Smooth muscle cell of the brain vasculature (primary cell): ENCODE measurements at places on chromosomes 11 and 22.

DNA sequence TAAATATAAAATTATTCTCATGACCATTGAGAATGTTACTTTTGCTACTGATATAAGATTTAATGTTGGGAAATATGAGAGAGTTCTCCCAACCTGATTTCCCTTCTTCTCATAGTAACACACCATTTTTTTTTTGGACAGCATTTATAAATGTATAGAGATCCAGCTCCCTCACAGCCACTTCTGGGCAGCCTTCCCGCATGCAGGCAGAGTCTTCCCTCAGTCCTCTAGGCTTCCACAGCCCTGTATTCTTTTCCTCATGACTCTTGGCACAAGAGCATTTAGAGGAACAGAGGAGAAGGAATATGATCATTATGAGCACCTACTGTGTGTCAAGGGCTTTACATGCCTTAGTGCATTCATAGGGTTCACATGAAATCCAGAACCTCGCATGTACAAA is 9.0 kb downstream of the DTX4 start:
- DNase-seq, result no peak

GRCh38 chr11:72233773-72234513 is 9.4 kb downstream of the INPPL1 start:
- DNase-seq, result no peak

DNA sequence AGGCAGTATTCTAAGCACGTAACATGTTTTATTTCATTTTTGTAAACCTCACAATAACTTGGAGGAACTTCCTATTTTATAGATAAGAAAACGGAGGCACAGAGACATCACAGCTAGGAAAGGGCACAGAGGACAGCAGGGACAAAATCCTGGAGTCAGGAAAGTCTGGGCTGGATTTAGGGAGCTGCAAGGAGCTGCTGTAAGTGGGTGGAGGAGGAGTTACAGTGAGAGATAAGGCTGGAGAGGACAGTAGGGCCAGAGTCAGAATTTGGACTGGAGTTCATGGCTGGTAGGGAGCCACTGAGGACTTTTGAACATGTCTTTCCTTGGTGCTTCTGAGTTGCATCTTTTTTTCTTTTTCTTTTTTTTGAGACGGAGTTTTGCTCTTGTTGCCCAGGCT is 32.2 kb upstream of the PTPRJ start:
- no peak for DNase-seq

- no peak for DNase-seq
Observed at GRCh38 chr22:40857309-40857855, 434 bp downstream of the XPNPEP3 start.

DNA sequence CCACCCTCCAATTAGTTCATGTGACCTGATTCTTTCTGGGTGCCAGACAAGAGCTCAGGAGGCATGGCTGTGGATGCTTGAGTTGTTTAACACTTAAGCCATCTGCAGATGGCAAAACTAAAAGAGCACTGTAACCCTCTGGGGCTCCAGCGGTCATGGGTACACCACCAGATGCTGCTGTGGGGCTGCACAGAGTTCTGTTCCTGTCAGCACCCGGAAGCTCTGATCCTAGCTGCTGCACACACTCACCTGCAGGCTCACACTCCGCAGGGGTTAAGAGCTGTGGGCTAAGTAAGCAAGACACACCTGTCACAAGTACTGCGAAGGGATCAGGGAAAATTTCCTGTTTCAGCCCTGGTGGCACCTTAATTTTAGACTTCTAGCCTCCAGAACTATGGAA is 307.8 kb downstream of the C11orf87 start:
- DNase-seq, result no peak

- no peak for DNase-seq
Observed at GRCh38 chr11:112817376-112817775, 143.8 kb upstream of the NCAM1 start.

DNA sequence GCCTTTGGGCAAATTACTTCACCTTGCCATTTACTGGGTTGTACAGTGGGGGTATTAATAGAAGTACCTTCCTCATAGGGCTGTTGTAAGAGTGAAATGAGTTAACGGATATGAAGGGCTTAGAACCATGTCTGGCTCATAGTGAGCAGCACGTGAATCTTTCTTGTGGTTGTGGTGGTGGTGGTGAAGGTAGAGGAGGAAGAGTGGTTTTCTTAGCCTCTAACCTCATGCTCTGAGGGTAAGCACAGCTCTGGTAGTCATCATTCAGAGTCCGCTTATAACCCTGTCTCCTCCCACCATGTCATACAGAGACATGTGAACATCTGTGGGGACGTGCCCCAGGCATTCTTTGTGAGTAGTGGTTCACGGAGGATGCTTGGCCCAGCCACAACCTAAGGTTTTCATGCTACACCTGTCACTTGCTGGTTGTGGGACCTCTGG is 43.6 kb downstream of the TEAD1 start:
- no peak for DNase-seq

DNA sequence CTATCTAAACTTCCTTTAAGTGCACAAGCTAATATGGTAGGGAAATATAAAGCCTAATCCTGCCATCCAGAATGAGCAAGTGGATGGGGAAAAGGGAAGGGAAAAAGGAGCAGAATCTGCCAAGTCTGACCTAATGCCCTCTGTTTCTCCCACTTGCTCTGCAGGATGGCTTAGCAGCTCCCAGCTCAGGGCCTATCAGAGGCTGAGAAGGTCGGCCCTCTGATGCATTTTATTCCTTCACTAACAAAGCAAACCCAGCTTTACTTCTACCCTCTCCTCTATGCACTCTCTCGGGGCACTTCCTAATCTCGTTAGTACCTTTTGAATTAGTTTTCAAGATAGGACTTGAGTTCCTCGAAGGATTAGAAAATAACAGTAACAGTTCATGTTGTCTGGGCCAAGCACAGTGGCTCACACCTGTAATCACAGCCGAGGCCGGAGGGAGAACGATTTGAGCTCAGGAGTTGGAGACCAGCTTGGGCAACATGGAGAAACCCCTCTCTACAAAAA is 9.9 kb upstream of the OR51V1 start:
- no peak for DNase-seq

DNA sequence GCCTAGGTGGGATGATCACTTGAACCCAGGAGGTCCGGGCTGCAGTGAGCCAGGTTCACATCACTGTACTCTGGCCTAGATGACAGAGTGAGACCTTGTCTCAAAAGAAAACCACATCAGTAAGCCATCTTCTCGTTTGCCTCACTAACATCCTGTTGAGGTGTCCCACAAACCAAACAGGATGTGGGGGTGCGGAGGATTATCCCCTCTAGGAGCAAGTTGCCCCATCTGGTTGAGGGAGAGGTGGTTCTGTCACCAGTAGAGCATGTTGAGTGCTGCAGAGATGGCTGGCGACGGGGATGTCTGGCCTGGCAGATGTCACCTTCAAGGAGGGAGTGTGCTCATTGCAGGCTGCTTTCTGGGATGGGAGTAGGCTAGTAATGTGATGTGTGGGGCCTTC is 72.4 kb downstream of the ZNRF3 start:
- DNase-seq, result no peak

- no peak for DNase-seq
Observed at GRCh38 chr11:106503901-106504300, 426.4 kb downstream of the AASDHPPT start.

- DNase-seq, result no peak
Observed at GRCh38 chr11:126918556-126918955, 82.0 kb downstream of the KIRREL3 start.

DNA sequence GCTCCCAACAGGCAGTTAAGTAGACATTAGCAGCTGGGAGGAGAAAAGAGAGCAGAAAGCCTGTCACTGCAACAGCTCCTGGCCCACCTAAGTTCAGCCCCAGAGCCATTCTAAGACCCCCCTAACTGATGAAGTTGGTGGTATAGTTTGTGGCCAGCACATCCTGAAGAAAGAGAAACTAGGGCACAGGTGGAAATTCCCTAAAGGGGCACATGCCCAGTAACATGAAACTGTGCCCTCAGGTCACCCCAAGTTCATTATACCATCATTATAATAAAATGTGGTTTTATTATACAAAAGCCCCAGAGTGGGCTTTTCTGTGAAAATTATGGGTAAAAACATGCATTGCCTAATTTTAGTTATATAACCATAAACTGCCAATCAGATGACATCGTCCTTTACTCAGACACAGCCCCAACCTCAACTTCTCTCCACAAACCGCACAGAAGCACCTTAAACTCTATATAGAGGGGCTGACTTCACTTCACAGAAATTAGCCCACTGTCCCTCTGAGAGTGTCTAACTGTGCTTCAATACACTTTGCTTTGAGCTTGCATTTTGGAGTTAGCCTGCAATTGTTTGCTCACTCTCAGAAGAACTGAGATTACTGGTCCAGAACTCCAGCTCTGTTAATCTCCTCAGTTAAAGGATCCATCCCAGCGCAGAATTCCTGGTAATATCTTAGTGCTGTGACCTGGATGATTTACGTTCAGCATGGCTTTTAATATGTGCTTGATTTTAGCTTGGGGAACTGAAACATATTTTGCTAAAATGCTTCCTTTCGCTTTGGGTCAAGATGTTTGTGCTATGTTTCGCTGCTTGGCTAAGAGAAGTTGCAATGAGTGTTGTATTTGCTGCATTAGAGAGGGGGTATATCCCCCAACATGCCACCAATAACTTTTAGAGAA is 1.8 kb upstream of the APOL3 start:
- DNase-seq, result no peak

DNA sequence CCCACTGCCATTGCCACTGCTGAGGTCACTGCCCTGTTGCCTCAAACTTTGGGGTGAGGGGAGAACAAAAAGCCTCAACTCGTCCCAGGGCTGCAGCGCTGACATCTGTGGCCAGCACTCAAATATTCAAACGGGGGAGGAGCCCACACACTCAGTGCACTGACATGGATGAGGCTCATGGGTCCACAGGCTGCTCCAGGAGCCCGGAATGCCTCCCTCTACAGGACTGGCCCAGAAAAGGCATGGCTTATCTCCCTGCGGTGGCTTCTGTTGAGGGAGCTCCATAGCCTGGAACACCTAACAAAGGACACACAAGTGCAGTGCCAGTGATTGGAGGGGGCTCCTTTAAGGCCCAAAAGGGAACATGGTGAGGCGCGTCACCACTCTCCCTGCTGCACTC is 341.1 kb upstream of the LUZP2 start:
- DNase-seq, result no peak

DNA sequence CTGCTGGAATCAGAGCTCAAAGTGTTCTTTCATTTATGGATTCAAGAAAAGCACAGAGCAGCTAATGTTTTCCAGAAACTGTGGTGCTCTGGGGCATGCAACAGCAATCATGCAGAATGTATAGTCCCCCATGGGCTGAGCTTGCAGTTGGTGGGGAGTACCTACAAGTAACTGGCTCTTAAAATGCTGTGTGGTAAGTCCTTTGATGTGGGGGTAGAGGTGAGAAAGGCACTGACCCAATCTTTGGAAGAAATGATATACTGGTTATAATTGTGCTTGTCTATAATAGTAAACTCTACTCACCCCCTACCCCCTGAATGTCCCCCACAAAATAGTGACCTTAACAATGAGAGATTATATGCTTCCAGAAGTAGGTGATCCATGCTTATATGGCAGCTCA is 29.1 kb upstream of the CD44 start:
- DNase-seq, result no peak
